ENCODE measurements at places on chromosomes 16 and 17. TPM values are rescaled to one million over a fixed set of nuclear protein-coding genes. Genes with fewer than 3 reads are reported as not detected.
A peak's percentile ranks its signal among the peaks of the same experiment; 100 is the strongest.

Gene RCVRN
- polyA plus RNA-seq: 0.03 TPM

- DNase-seq: no peak
Measured at GRCh38 chr17:78357672-78358537, 2.0 kb downstream of the SOCS3 start.

DNA sequence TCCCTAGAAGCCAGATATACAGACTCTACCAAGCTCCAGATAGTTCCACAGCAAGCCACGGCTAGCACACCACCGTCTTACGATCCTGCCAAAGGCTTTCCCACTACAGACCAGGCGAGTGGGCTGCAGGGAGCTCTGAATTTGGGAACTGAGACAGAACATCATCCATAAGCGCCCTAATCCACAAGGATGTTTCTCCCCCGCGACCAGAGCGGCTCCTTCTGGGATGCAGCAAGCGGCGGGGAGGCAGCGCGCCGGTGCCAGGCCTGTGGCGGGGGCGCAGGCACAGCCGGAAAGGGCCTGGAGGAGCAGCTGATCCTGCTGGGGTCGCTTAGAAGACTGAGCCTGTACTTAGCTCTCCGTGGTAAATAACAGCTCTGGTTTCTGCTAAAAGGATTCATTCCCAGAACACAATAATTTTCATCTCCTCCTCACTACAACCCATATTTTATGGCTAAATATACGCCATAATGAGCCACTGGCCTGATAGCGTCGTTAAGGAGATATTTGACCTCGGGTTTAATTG is 16.2 kb upstream of the FOXF1 start:
- DNase-seq: peak; percentile 47

- DNase-seq: no peak
Measured at GRCh38 chr17:51703361-51704341, 443.3 kb downstream of the UTP18 start.

DNA sequence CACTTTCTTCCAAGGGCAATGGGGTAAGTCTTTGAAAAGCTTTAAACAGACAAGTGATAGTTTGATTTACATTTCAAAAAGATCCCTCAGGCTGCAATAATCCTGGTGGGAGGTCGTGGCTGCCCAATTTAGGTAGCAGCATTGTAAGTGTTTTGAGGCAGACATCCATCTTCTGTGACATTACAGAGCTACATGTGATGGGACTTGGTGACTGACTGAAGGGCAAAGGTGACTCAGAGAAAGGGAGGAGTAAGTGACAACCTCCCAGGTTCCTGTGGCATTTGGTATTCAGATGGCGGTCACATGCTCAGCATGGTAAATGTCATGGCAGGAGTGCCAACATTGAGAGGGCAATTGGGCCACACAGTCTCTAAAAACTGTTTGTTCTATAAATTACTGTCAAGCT is 26.5 kb downstream of the STAT3 start:
- no peak for DNase-seq

- peak; percentile 83 for DNase-seq
Measured at GRCh38 chr16:88636488-88637265, 1.7 kb upstream of the IL17C start.

GRCh38 chr17:66006654-66007053 is 185.3 kb downstream of the CEP112 start:
- no peak for DNase-seq

DNA sequence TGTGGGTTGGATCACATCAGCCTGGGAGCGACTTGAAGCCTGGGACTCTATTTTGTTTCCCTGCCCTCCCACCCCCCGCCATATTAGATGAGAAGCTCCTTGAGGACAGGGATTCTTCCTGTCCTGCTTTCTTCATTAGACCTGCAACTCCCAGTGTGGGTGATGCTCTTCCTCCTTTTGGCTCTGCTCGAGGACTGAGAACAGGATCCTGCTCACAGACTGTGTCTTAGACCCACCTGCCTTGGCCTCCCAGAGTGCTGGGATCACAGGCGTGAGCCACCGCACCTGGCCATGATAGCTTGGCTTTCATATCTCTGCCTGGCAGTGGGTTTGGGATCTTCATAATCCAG is 21.5 kb upstream of the TNS4 start:
- no peak for DNase-seq

Gene NACA2
- polyA plus RNA-seq: 0.23 TPM

GRCh38 chr16:85652431-85653221 is 36.1 kb downstream of the GINS2 start:
- no peak for DNase-seq

DNA sequence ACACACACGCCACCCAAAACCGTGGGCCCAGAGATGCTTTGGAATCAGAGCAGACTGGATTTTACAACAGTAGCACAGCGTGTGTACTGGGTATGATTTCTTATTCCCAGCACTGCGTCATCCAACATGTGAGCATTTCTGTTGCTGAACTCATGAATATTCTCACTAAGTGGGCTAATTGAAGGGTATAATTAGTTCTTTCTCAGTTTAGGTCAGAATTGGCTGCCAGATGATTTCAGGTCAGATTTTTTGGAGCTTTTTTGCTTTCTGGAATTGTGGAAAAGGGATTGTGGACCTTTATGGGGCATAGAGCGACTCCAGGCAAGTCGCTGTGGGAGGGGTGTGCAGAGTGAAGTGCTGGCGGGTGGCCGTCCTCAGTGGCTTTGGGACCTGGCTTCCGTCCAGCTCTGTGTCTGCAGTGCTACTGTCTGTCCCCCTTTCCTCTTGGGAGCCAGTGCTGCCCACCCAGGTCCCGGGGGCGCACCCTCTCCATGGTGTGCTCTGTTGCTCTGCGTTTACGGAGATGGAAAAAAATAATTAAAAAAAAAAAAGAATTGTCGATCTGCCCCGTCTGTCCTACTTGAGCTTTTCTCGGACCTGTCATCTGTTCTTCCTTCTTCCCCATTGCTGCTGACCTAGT is 25.0 kb downstream of the FOXK2 start:
- DNase-seq: no peak

- DNase-seq: no peak
Measured at GRCh38 chr17:54991567-54991966, 23.0 kb downstream of the STXBP4 start.

Gene NSMCE1
- polyA plus RNA-seq: 37.9 TPM

- DNase-seq: no peak
Measured at GRCh38 chr16:78479723-78480122, 380.3 kb downstream of the WWOX start.
